ENCODE measurements at places on chromosomes 3 and 15.

- no peak overlapping the region for H3K27ac ChIP-seq
- H3K4me3 ChIP-seq, result no peak overlapping the region
- no peaks in the 10 kb centered on the region for H3K27me3 ChIP-seq
- no peak for DNase-seq
- H3K4me1 ChIP-seq, result no peaks in the 10 kb centered on the region
Observed at GRCh38 chr3:77392181-77392580, 352.3 kb downstream of the ROBO2 start.

DNA sequence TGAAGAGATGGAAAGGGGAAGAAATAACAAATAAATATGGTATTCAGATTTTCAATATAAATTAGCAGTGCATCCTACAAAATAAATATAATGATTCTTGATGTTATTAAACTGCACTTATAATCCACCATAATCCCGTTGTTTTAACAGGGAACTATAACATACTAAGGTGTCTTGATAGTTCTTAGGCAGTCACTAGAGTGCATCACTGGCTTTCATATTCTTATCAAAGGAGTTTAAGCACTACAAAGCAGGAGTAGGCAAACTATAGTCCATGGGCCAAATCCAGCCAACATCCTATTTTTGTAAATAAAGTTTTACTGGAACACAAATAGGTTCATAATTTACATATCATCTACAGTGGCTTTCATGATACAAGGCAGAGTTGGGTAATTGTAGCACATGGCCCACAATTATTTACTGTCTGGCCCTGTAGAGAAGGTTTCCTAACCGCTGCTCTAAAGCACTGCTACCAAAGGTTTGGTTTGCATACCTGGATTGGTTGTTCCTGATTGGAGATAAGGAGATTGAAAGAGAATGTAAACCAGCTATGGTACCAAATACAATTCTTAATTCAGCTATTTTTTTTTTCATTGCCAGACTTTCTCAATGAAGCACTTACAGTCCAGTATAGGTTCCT, 104.3 kb downstream of the ZNF280D start:
- no peaks in the 10 kb centered on the region for H3K27me3 ChIP-seq
- H3K27ac ChIP-seq, result no peak overlapping the region
- no peak for DNase-seq
- no peaks in the 10 kb centered on the region for H3K4me1 ChIP-seq

DNA sequence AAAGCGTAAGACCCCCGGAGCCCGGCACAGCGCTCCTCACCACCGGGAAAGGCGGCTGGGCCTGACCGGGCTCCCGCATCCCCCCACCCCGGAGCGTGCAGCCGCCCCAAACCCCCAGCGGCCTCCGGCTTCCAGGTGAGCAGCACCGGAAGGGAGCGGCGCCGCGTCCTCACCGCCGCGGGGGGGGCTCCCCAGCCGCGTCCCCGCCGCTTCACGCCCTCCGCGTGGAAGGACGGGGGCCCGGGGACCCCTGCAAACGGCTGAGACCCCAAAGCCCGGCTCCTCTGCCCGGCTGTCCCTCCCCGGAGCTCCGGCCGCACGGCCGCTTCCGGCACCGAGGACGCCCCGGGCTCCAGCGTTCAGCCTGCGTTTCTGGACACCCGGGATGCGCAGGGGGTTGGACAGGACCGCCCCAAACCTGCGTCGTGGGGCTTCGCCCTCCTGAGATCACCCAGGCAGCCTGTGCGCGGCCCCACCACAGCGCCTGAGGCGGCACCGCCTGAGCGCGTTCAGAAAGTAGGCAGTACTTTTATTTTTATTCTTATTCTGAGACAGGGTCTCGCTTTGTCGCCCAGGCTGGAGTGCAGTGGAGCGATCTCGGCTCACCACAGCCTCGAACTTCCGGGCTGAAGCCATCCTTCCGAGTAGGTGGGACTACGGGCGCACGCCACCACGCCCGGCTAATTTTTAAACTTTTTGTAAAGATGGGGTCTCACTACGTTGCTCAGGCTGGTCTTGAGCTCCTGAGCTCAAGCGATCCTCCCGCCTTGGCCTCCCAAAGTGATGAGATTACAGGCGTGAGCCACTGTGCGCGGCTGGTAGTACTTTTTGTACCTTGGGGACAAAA, 51.6 kb upstream of the BLM start:
- no peak for DNase-seq
- no peak overlapping the region for H3K4me3 ChIP-seq
- peaks cover 1% of the 10 kb centered on the region for H3K4me1 ChIP-seq
- H3K36me3 ChIP-seq, result no peaks in the 10 kb centered on the region
- H3K27me3 ChIP-seq, result no peaks in the 10 kb centered on the region
- no peak overlapping the region for H3K27ac ChIP-seq

GRCh38 chr3:182957226-182957625, 23.1 kb downstream of the DCUN1D1 start:
- H3K36me3 ChIP-seq, result peaks cover 4% of the 10 kb centered on the region
- DNase-seq, result no peak
- no peak overlapping the region for H3K27ac ChIP-seq
- H3K4me3 ChIP-seq, result no peak overlapping the region
- H3K4me1 ChIP-seq, result peaks cover 3% of the 10 kb centered on the region
- no peaks in the 10 kb centered on the region for H3K27me3 ChIP-seq

- no peaks in the 10 kb centered on the region for H3K27me3 ChIP-seq
- H3K36me3 ChIP-seq, result no peaks in the 10 kb centered on the region
- 0 out of 2 replicates have a peak, but pooled peaks cover 1% of the 10 kb centered on the region for H3K4me1 ChIP-seq
- H3K4me3 ChIP-seq, result no peak overlapping the region
Observed at GRCh38 chr15:39270934-39271333, 309.9 kb upstream of the THBS1 start.

DNA sequence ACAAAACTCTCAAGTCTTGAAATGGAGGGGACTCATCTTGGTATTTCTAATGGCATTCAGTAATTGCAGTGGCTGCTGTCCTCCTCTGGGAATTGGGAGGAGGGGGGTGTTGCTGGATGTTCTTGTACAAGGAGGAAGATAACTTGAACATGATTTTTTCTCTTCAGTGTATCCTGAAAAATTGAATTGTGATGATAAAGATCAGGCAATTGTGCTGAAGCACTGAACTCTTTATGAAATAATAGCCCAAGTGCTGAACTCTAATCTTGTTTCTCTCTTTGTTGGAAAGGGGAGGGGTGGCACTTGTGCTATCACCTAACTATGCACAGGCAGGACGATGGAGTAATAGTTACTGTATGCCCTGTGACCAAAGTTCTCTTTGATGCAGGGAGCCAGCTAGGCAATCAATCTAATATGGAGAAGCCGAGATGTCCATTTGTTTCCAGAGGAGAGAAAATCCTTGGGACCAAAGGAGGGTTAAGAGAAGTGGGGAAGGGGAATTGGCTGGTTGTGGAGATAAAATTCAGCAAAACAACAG, 68.1 kb upstream of the ATP2C1 start:
- H3K4me3 ChIP-seq, result no peak overlapping the region
- no peaks in the 10 kb centered on the region for H3K36me3 ChIP-seq
- H3K27ac ChIP-seq, result no peak overlapping the region
- 0 out of 2 replicates have a peak, but pooled peaks cover 2% of the 10 kb centered on the region for H3K4me1 ChIP-seq

DNA sequence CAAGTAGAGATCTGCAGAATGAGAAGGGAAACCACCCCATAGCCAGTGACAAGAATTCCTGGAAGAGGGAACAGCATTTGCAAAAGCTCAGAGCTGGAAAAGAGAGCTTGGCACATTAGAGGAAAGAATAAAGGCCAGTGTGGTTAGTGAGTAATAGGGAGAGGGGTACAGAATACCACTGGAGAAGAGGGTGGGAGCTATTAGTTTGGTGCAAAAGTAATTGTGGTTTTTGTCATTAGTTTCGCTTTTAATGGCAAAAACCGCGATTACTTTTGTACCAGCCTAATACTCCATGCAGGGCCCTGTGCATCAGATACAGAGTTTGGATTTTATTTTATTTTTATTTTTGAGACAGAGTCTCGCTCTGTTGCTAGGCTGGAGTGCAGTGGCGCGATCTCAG, 9.8 kb downstream of the SLC24A1 start:
- no peak overlapping the region for H3K27ac ChIP-seq
- no peak for DNase-seq
- H3K4me3 ChIP-seq, result no peak overlapping the region
- H3K4me1 ChIP-seq, result no peaks in the 10 kb centered on the region
- H3K27me3 ChIP-seq, result no peaks in the 10 kb centered on the region
- no peaks in the 10 kb centered on the region for H3K36me3 ChIP-seq

DNA sequence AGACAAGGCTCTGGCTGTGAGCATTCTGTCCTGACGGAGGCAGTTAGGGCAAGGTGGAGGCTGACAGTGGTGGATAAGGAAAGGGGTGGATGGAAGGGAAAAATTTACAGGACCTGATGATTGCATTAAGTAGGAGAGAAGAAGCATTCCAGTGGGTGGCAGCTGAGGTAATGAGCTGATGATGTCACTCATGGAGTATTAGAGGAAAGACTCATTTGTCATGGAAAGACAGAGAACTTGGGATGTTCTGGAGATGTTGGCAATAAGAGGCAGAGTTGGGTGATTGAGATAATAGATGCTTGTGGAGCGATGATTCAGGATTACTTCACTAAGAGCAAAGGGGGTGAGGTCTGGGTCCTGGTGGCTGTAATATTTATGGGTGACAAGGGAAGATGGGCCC, 63.6 kb upstream of the SCN5A start:
- H3K27me3 ChIP-seq, result no peaks in the 10 kb centered on the region
- no peak overlapping the region for H3K27ac ChIP-seq
- no peak for DNase-seq
- H3K36me3 ChIP-seq, result no peaks in the 10 kb centered on the region
- no peaks in the 10 kb centered on the region for H3K4me1 ChIP-seq
- no peak overlapping the region for H3K4me3 ChIP-seq

GRCh38 chr3:147614210-147614609, 205.0 kb downstream of the ZIC1 start:
- no peaks in the 10 kb centered on the region for H3K36me3 ChIP-seq
- no peaks in the 10 kb centered on the region for H3K27me3 ChIP-seq
- H3K27ac ChIP-seq, result no peak overlapping the region
- no peaks in the 10 kb centered on the region for H3K4me1 ChIP-seq
- H3K4me3 ChIP-seq, result no peak overlapping the region

- no peaks in the 10 kb centered on the region for H3K36me3 ChIP-seq
- H3K27ac ChIP-seq, result no peak overlapping the region
- no peaks in the 10 kb centered on the region for H3K27me3 ChIP-seq
- H3K4me3 ChIP-seq, result no peak overlapping the region
- DNase-seq, result no peak
- H3K4me1 ChIP-seq, result no peaks in the 10 kb centered on the region
Observed at GRCh38 chr15:72463702-72464101, 10.4 kb upstream of the ARIH1 start.

DNA sequence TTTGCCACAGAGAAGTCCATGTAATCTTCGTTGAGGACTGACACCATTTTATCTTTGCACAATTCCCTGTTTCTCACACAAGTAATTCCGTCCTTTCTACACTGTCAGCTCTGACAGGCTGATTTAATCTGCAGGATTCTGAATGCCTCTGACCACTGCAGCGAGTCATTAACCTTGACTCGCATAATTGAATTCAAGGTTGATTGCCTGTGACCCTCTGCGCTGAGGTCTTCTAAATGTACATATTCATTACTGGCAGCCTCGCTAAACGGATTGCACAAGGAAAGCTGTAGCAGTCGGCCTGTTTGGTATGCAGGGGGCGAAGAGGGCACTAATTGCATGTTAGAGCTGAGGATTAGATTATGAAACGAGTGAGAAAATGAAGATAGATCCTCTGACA, 147.8 kb downstream of the SHOX2 start:
- no peaks in the 10 kb centered on the region for H3K4me1 ChIP-seq
- H3K4me3 ChIP-seq, result no peak overlapping the region
- no peak overlapping the region for H3K27ac ChIP-seq
- H3K36me3 ChIP-seq, result no peaks in the 10 kb centered on the region

- H3K36me3 ChIP-seq, result no peaks in the 10 kb centered on the region
- no peaks in the 10 kb centered on the region for H3K27me3 ChIP-seq
- no peak overlapping the region for H3K4me3 ChIP-seq
- H3K27ac ChIP-seq, result no peak overlapping the region
- DNase-seq, result no peak
Observed at GRCh38 chr3:71185733-71186455, 397.6 kb downstream of the FOXP1 start.

- DNase-seq, result no peak
- peaks cover 2% of the 10 kb centered on the region for H3K4me1 ChIP-seq
- H3K27me3 ChIP-seq, result peaks cover 43% of the 10 kb centered on the region
- peak overlapping the region; percentile 54 for H3K4me3 ChIP-seq
Observed at GRCh38 chr15:76346669-76347481, 10.3 kb downstream of the ISL2 start.

GRCh38 chr3:112365636-112366035, 32.7 kb downstream of the CD200 start:
- H3K27me3 ChIP-seq, result no peaks in the 10 kb centered on the region
- H3K36me3 ChIP-seq, result no peaks in the 10 kb centered on the region
- no peak overlapping the region for H3K4me3 ChIP-seq
- H3K4me1 ChIP-seq, result no peaks in the 10 kb centered on the region
- H3K27ac ChIP-seq, result no peak overlapping the region

DNA sequence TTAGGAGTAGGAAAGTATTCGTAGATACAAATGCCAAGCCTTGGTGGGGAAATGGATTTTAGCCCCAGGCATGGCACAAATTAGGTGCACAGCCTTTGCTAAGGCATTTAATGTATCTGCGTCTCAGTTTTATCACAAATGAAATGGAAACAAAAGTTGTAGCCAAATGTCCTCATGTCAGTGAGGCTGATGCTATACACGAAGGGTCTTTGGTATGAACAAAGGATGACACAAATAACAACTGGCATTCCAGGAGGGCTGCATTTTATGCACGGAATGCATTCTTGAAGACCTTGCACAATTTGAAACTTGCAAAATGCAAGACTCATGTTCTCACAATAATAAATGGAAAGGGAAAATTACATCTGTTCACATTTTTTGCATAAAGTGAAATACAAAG, 181.9 kb downstream of the SV2B start:
- H3K36me3 ChIP-seq, result no peaks in the 10 kb centered on the region
- no peak overlapping the region for H3K4me3 ChIP-seq
- H3K27me3 ChIP-seq, result no peaks in the 10 kb centered on the region
- DNase-seq, result no peak
- no peaks in the 10 kb centered on the region for H3K4me1 ChIP-seq
- no peak overlapping the region for H3K27ac ChIP-seq

DNA sequence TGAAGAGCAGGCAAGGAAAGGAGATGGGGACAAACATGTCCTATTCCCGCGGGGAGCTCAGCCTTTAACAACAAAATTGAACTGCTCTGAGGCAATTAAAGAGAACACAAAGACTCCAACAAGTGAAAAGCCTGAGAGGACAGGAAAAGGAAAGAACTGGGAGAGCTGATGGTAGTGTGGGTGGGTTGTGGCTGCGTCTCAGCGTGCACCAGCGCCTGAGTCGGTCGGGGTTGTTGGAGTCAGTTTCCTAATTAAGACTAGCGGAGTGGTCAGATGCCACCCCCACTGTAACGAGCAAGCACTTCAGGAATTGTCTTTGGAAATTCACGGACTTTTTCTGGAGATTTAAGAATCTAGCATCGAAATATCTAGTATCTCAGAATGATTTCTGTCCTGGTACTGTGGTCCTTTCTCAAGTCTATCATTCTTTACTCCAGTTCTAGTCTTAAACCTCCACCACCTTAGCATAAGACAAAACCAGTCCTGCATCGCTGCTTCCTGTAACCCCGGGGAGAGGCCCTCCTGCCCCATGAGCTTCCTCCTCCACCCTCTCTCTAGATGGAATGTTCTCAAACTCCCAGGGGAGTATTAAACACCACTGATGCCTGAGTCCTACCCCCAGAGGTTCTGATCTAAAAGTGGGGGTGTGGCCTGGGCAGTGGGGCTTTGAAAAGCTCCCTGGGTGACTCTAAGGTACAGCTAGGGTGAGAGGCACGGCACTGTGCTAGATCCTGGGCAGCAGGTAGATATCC, 104.0 kb downstream of the CYP19A1 start:
- H3K36me3 ChIP-seq, result no peaks in the 10 kb centered on the region
- no peaks in the 10 kb centered on the region for H3K4me1 ChIP-seq
- no peaks in the 10 kb centered on the region for H3K27me3 ChIP-seq
- H3K27ac ChIP-seq, result no peak overlapping the region

All from iPS DF 6.9 (cell line).